ENCODE measurements at places on chromosomes 6 and 20. TPM values are rescaled to one million over a fixed set of nuclear protein-coding genes. Genes with fewer than 3 reads are reported as not detected.

LHFPL5 gene
- not detected for total RNA-seq

GRCh38 chr20:815914-816606 lies 17.5 kb upstream of the FAM110A start:
- DNase-seq: no peak
- no peaks in the 10 kb centered on the region for H3K36me3 ChIP-seq
- no peak overlapping the region for H3K27ac ChIP-seq
- H3K4me3 ChIP-seq: no peak overlapping the region

- H3K4me3 ChIP-seq: no peak overlapping the region
- H3K36me3 ChIP-seq: no peaks in the 10 kb centered on the region
- H3K27ac ChIP-seq: no peak overlapping the region
- no peak for DNase-seq
- peaks cover 5% of the 10 kb centered on the region for H3K4me1 ChIP-seq
Measured at GRCh38 chr6:119043265-119043664, 35.2 kb downstream of the FAM184A start.

DNA sequence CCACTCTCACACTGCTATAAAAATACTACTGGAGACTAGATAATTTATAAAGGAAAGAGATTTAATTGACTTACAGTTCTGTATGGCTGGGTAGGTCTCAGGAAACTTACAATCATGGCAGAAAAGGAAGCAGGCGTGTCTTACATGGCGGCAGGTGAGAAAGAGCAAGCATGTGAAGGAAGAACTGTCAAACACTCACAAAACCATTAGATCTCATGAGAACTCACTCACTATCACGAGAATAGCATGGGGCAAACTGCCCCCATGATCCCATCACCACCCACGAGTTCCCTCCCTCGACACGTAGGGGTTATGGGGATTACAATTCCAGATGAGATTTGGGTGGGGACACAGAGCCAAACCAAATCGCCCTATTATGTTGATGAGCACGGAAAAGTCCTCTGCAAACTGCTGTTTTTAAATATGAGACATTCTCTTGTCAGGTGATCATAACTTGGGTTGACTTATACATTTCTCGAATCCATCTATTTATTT lies 133.5 kb downstream of the AIG1 start:
- no peaks in the 10 kb centered on the region for H3K27me3 ChIP-seq
- peaks cover 18% of the 10 kb centered on the region for H3K4me1 ChIP-seq
- no peaks in the 10 kb centered on the region for H3K36me3 ChIP-seq
- no peak overlapping the region for H3K27ac ChIP-seq

- H3K4me1 ChIP-seq: no peaks in the 10 kb centered on the region
- H3K4me3 ChIP-seq: no peak overlapping the region
- no peak for DNase-seq
- H3K27me3 ChIP-seq: no peaks in the 10 kb centered on the region
Measured at GRCh38 chr6:151749341-151749740, 58.1 kb upstream of the ESR1 start.

GRCh38 chr6:133710826-133711225 lies 178.1 kb upstream of the TCF21 start:
- H3K4me3 ChIP-seq: no peak overlapping the region
- no peaks in the 10 kb centered on the region for H3K27me3 ChIP-seq
- no peak overlapping the region for H3K27ac ChIP-seq
- H3K4me1 ChIP-seq: peaks cover 16% of the 10 kb centered on the region
- no peak for DNase-seq
- no peaks in the 10 kb centered on the region for H3K36me3 ChIP-seq
